ENCODE measurements at places on chromosomes 2 and 18. TPM values are rescaled to one million over a fixed set of nuclear protein-coding genes. Genes with fewer than 3 reads are reported as not detected.

GRCh38 chr18:30582078-30582477 lies 460.5 kb downstream of the DSC3 start:
- no peaks in the 10 kb centered on the region for H3K4me1 ChIP-seq
- no peak overlapping the region for H3K4me3 ChIP-seq
- H3K27ac ChIP-seq: no peak overlapping the region
- DNase-seq: no peak

- H3K4me3 ChIP-seq: no peak overlapping the region
- H3K27ac ChIP-seq: no peak overlapping the region
Observed at GRCh38 chr2:100482741-100483140, 12.5 kb downstream of the NMS start.

- no peak overlapping the region for H3K4me3 ChIP-seq
- no peaks in the 10 kb centered on the region for H3K36me3 ChIP-seq
- no peaks in the 10 kb centered on the region for H3K27me3 ChIP-seq
- no peak overlapping the region for H3K27ac ChIP-seq
- no peak for DNase-seq
Observed at GRCh38 chr18:33113416-33113815, 327.1 kb downstream of the CCDC178 start.

DNA sequence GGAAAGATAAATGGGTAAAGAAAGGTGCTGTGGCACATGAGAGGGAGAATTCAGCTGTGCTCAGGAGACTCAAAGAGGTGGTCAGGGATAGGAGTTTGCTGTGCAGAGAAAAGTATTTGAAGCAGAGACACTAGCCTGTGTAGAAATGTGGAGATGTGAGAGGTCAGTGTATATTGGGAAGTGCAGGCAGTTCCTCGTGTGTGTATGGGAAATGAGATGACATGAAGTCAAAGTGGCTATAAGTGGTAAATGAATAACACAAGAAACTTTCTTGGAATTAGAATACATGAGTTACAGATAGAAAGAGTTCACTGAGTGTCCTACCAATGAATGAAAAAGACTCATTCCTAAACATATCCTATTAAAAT lies 11.6 kb downstream of the MAP3K20 start:
- DNase-seq: no peak
- no peak overlapping the region for H3K4me3 ChIP-seq

The TLX2 gene
- not detected for total RNA-seq

The MGAT4A gene
- total RNA-seq: 28.6 TPM
